ENCODE measurements at places on chromosomes 16 and 17. TPM values are rescaled to one million over a fixed set of nuclear protein-coding genes. Genes with fewer than 3 reads are reported as not detected.
A peak's percentile ranks its signal among the peaks of the same experiment; 100 is the strongest.

Gene QRICH2
- 1.0 TPM for polyA plus RNA-seq

Gene ZMYND15
- 0.20 TPM for polyA plus RNA-seq

Gene TEKT1
- not detected for polyA plus RNA-seq

Gene SGF29
- polyA plus RNA-seq: 20.3 TPM

GRCh38 chr17:55198690-55199370 lies 65.9 kb upstream of the HLF start:
- no peak for DNase-seq

- DNase-seq: peak; percentile 24
These were observed 1.8 kb downstream of the ZBTB4 start for GRCh38 chr17:7477392-7478275.

Gene FTO
- 45.6 TPM for polyA plus RNA-seq

GRCh38 chr17:81427173-81428120 lies 32.2 kb downstream of the BAHCC1 start:
- no peak for DNase-seq

DNA sequence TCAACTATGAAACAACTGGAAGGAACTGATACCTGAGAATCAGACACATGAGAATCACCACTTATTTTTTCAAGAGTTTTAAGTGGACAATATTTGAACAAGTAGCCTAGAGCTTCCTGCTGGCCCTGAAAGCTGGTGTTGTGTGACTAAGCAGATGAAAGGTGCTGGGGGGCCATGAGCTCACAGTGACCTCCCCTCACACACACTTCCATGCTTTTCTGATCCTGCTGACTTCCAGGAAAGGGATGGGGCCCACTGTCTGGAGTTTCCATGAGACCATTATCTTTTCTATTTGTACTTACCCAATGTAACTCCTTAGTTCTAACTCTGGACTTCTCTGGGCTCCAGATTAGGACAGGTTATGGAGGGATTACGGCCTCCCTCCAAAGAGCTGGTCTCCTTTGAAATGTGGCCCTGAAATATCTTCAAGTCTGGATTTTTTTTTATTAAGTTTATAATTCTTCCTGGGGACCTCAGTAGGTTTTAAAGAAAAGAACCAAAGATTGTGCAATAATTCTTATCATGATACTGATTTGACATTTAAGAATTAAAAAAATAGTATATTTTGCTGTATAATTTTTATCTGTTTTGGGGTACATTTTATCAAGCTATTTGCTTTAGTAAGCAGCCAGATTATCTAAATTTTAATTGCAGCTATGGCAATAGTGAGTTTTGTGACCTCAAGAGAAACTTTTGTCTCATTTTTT lies 4.9 kb downstream of the CAPNS2 start:
- DNase-seq: no peak

- DNase-seq: no peak
These were observed 5.6 kb downstream of the GFAP start for GRCh38 chr17:44909681-44910144.

- no peak for DNase-seq
These were observed 20.6 kb downstream of the TTYH2 start for GRCh38 chr17:74233937-74234336.

DNA sequence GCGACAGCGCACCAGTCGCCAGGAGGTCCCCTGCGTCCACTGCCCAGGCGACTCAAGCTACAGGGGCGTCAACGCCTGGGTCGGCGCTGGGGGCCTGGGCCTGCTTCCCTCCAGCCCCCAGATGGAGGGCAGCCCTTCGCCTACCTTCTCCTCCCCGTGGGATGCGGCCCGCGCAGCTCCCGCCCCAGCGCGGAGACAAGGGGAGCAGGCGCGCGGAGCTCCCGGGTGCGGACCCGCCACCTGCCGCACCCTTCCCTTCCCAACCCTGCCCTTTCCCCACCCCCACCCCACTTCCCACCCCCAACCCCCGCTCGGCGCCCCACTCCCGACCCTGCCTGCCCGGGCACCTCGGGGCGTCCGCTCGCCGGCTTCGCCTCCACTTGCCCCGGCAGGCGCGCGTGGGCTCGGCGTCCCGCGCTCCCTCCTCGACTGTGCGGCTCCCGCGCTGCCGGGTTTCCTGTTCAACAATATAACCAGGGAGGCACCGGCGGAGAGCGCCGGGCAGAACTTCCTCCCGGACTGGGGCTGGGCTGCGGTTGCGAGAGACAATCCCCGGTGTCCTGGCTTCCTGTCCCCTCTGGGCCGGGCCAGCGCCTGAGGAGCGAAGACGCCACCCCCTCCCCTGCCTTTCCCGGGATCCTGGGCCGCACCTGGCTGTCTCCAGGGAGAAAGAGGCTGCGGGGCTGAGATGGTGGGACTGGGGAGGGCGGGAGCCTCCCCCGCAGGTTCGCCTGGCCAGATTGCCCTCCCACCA lies at the start of gene ARHGAP27:
TSS of gene ARHGAP27 (minus strand) at position 466 of the 754 bp plus-strand sequence. CDS start 2,591 bp downstream, outside the sequence.
- no peak for DNase-seq

DNA sequence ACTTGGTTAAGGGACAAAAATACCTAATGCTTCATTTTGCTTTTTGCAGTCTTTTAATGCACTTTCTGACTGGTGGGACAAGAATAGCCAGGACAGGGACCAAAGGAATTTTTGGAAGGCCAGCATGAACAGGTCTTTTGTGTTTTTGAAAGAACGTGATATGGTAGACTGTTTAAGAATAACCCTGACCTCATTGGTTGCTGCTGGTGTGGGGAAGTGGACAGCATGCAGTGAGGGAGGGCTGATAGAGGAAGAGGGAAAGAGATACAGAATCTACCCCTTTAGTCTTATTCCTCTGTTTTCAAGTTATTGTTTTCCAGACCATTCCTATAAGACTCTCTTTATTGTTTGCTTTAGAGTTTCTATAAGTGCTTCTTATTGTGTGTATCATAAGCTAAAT lies 816.2 kb downstream of the CDH11 start:
- no peak for DNase-seq

Gene INTS2
- polyA plus RNA-seq: 12.7 TPM

Gene MEFV
- polyA plus RNA-seq: not detected

DNA sequence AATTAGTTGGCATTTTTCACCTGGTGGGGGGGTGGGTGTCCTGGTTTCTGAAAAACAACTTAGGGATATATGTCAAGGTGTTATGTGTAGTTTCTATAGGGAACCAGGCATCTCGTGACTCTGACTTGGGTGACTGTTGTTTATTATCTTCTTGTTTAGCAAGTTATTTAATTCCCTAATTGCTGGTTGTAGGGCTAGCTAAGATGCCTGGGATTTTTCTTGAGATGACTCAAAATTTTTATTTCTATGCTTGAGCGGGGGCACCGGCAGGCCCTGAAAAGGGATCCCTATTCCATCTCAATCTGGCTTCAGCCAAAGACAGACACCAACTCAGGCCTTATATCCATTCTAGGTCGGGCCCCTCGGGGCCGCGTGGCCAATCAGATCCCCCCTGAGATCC lies 3.2 kb downstream of the DPH1 start:
- no peak for DNase-seq

Gene QPRT
- polyA plus RNA-seq: 2.2 TPM

Gene CD300LB
- polyA plus RNA-seq: not detected

Gene ELAC2
- 109 TPM for polyA plus RNA-seq

Gene SLC13A2
- not detected for polyA plus RNA-seq

DNA sequence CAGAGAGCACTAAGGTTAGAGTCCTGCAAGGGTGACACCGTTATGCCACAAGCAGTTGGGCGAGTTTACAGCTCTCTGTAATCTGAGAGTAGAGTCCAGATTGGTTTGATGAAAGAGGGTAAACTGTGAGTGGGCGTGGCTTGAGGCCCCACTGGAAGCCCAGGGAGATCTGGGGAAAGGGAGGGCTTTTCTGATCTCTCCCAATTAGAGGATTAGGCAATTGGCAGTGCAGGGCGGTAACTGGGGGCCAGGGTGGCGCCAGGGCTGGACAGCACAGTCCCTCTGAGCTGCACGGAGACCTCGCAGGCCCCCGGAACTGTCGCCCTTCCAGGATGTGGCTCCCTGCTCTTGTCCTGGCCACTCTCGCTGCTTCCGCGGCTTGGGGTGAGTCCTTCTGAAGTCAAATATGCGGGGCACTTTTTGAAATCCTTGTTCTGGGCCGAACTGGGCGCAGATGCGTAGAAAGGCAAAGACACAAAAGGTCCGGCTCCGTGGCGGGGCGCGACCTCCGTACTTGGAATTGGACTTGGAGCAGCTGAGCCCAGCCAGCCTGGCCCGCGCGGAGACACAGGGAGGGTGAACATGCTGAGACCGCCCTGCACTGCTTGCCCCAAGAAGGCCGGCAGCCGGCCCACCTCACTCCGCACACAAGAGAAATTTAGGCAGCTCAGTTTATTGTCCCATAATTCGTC lies 72.4 kb downstream of the CES1 start:
- DNase-seq: no peak

- DNase-seq: no peak
These were observed 60.6 kb downstream of the SCNN1B start for GRCh38 chr16:23362460-23363317.

Gene PDILT
- not detected for polyA plus RNA-seq

GRCh38 chr16:30997725-30998711 lies 12.4 kb downstream of the STX1B start:
- DNase-seq: peak; percentile 74

Gene CACNA1H
- 14.1 TPM for polyA plus RNA-seq

GRCh38 chr16:23754594-23755483 lies at the start of gene CHP2:
Gene CHP2, plus strand, starts transcription at chr16:23755026. Its CDS starts 24 bp downstream, at chr16:23755050.
- DNase-seq: no peak
